ENCODE measurements at places on chromosomes 2 and 18. TPM values are rescaled to one million over a fixed set of nuclear protein-coding genes. Genes with fewer than 3 reads are reported as not detected.

Gene ST6GAL2
- total RNA-seq = 76.0 TPM

Gene ELOA2
- not detected for total RNA-seq

Gene EFR3B
- 56.1 TPM for total RNA-seq

Gene IL1RN
- not detected for total RNA-seq

Gene ADAM23
- 22.9 TPM for total RNA-seq

Gene ERICH2
- not detected for total RNA-seq

Gene GDF7
- under 0.01 TPM for total RNA-seq

Gene TTN
- total RNA-seq = 1.2 TPM

Gene ACVR1C
- total RNA-seq = 4.2 TPM

Gene NEU2
- total RNA-seq = not detected

Measured in temporal lobe (tissue), 4 donors.